ENCODE measurements at places on chromosomes 6 and 20. TPM values are rescaled to one million over a fixed set of nuclear protein-coding genes. Genes with fewer than 3 reads are reported as not detected.

DNA sequence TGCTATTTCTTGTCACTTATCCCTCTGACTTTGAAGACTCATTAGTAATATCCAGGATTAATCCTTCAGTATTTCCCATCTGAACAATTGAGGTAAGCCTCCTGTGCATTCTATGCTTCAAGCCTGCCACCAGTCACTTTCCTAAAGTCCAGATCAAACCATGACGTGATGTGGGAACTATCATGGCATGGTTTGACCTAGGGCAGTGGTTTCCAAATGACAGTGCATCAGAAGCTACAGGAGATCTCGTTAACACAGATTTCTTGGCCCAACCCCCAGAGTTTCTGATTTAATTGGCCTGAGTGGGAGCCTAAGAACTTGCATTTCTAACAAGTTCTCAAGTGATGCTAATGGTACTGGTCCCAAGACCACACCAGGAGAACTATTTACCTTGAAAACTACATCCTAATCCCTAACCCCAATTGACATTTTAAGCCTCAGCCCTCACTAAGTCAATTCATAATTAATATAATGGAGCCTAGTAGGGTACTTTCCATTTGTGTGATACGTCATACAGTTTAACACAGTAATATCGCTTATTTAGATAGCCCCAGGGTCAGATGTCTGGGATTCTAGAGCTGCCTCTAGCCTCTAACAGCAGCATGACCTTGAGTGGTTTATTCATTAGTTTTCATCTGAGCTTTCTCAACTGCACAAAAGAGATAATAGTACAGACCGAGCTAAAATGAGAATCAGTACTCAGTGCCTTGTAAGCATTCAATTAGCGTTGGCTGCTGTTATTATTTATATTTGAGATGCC lies 907.6 kb downstream of the TFAP2A start:
- no peak for DNase-seq

The NRSN1 gene
- 1.7 TPM for total RNA-seq

DNA sequence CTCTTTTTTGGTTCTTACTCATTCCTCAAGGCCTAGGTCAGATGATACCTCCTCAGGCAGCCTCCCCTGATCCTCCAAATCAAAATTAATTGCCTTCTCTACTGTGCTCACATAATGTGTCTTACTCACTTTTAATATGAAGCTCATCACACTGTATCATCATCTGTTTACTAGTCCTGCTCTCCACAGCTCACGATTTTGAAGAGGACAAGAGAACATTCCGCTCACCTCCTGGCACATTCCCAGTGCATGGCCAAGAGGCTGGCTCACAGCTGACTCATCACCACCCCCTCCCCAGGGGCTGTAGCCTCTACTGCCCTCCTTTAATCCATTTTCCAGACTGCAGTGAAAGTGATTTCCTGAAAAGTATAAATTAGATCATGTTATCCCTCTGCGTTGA lies 133.1 kb downstream of the ALDH8A1 start:
- DNase-seq = no peak

- DNase-seq = no peak
Measured at GRCh38 chr6:16413399-16413798, 175.0 kb downstream of the GMPR start.

The NFS1 gene
- 34.4 TPM for total RNA-seq

- DNase-seq = peak; percentile 84
Measured at GRCh38 chr20:59063358-59064213, 21.0 kb upstream of the PRELID3B start.

- no peak for DNase-seq
Measured at GRCh38 chr6:43242908-43243663, at the start of gene TTBK1. TSS of gene TTBK1 (plus strand) at chr6:43243481. CDS start at chr6:43246661, 3,180 bp downstream.

DNA sequence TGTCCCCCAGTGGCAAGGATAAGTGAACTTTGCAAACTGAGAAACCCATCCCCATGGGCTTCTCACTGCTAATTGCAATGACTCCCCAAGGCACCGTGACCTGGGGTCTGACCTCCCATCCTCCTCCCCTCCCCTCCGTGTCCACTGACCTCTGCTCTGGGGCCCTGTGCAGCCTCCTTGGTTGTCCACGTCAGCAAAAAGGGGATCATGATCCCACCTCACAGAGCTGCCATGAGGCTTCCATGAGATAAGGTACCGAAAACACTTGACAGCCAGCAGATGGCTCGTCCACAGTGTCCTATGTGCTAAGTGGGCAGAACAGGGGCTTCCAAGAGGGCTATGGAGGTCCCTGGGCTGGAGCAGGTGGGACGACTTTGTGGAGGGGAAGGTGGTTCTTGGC lies 104.5 kb downstream of the GRM4 start:
- no peak for DNase-seq

The CCM2L gene
- total RNA-seq = 2.3 TPM

The MYBL2 gene
- not detected for total RNA-seq

The ZNF831 gene
- 0.71 TPM for total RNA-seq

GRCh38 chr6:25640446-25640845 lies 11.6 kb upstream of the SCGN start:
- no peak for DNase-seq

- no peak for DNase-seq
Measured at GRCh38 chr20:54710341-54710740, 234.9 kb downstream of the DOK5 start.

The E2F1 gene
- 1.7 TPM for total RNA-seq

DNA sequence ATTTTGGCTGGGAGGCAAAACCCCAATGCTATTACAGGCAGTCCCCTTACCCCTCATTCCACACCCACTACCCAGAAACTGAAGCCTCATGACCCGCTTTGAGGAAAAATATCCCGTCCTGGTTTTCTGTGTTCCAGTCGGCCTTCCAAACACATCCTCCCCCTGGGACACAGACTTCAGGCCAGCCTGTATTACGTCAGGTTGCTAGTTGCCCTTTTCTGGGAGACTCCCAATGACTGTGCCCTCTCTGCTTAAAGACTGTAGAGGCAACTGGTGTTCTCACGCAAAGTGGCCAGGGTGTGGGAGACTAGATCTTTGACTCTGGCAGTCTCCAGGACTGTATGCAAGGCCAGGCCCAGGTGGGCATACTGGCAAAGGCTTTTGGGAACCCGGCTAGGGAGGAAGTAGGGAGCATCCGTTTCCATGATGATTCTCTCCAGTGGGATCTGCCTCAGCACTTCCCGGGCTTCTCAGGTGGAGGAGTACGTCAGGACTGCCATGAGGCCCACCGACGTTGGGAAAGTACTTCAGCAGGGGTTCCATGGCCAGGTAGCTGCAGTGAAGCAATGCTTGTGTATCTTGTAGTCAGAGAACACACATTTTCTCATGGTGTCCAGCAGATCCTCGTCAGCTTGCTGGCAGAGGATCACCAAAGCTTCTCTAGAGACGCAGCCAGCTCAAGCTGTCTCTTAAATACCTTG lies 34.9 kb downstream of the DYNLT1 start:
- DNase-seq = no peak

DNA sequence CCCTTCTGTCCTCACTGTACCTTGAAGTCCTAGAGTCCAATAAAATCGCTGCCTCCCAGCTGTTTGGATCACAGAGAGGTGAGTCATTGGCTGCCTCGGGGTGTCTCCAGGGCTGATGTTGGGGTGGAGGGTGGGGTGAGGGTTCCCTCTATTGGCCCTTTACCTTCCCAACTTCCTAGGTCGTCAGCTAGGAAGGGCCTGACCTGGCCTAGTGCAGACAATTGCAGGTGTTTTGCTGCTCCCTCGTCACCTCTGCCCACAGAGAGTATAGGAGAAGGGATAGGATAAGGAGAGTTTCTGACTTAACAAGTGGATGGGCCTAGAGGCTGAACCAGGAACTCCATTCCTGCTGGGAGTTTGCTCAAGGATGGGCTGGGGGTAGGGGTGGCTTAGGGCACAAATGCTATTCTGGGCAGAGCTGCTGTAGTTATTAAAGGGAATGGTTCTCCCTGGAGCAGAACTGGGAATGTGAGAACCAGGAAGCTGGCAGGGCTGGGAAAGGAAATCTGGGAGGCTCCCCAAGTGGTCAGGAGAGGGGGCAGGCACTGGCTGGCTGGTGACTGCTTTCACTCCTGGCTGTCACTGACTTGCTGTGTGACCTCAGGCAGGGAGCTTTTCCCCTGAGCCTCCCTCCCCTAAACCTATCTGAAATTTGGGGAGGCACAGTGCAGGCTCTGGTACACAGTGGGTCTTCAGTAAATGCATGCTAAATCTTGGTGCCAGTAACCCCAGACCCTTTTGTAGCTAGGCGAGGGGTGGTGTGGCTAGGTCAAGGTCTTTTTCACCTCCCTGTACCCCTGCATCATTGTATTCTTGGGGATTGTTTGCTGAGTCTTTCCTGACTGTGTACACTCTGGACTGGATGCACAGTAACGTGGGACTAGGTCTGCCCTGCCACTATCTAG lies 1.5 kb downstream of the TP53INP2 start:
- no peak for DNase-seq
